Cardiac fibroblast (primary cell): ENCODE measurements at places on chromosomes 5 and 9.

DNA sequence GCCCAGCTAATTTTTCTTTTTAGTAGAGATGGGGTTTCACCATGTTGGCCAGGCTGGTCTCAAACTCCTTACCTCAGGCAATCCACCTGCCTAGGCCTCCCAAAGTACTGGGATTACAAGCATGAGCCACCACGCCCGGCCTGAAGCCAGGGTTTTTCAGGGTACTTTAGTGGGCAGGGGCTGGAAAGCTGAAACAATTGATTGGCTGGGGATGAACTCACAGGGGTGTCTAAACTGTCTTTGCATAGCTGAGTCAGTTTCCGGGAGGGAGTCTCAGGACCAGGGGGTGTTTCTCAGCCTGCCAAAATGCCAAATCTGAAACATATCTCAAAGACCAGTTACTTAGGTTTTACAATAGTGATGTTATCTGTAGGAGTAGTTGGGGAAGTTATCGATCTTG lies 46.1 kb downstream of the PRUNE2 start:
- DNase-seq: peak; percentile 5

- DNase-seq: no peak
These were observed 107.9 kb downstream of the RXRA start for GRCh38 chr9:134433909-134434882.

GRCh38 chr5:96734871-96735325 lies 72.7 kb downstream of the CAST start:
- peak; percentile 70 for DNase-seq

GRCh38 chr9:94068257-94068656 lies 16.0 kb upstream of the PTPDC1 start:
- peak; percentile 6 for DNase-seq

- no peak for DNase-seq
These were observed 23.2 kb downstream of the TSPAN17 start for GRCh38 chr5:176670449-176670848.

DNA sequence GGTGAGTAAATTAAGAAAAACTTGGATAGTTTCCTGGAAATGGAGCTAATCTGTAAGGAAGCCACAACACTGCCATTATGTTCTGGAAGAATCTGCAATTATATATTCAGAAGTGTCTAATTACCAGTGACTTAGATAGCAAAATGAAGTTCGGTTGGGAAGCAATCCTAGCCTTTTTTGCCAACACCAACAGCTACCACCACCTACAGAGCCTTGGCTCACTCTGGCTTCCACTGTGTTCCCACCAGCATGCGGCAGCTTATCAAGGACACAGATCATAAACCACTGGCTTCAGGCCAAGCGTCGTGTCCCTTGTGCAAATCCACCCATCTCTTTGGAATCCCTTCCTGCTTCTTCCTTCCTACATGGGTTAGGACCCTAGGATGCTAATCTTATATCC lies 118.0 kb upstream of the PCA3 start:
- DNase-seq: peak; percentile 36

GRCh38 chr9:4828761-4829160 lies 36.0 kb downstream of the RCL1 start:
- DNase-seq: peak; percentile 58

DNA sequence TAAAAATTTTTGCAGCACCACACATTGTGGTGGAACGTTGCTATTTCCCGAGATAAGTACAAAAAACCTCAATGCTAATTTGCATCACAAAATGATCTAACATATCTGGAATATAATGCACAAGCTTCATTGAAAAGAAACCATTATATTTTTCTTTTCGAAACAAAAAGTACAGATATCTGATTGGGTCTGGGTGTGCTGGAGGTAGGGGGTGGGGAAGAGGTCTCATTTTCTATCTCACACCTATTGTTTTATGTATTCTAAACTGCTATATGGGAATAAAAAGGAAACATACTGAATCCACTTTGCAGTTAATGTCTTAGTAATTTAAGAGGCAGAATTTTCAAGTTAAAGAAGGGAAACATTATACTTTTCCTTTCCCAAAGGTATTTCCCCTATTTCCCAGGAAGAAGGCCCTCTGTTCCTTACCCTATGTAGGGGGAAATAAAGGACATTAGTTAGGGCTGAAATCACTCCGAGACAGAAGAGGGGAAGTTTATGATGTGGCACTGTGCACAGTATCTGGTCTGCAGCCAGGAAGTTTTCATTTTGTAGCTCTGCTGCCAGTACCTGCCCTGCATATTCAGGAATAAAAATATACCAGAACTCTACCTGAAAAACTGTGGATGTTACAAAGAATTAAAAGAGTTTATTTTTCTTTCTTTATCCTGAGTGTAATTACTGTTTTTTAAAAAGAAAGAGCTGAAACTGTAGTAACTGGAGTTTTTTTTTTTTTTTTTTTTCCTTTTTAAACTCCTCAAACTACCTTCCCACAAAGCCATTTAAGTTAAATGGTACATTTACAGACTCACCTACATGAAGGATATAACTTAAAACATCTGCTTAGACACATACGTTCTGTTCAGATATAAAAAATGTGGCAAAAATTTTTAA lies 7.4 kb downstream of the MEF2C start:
- DNase-seq: peak; percentile 35

- peak; percentile 50 for DNase-seq
These were observed 2.9 kb downstream of the STXBP1 start for GRCh38 chr9:127614961-127615360.

DNA sequence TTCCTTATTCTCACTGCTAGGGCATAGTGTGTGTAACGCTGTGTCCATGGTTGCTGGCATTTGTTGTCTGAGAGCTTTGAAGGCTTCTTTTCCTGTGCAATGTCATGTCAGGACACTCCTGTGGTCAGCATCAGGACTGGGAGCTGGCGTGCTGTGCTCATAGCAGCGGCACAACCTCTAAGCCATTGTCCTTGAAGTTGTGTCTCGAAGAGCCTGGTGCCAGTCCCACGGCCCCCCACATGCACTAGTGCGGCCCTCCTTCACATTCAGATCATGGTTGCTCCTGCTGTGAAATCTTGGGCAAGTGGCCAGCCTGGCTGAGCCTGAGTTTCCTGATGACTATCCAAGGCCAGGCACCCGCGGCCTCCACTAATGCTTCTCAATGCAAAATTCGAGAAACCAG lies 32.4 kb downstream of the PDZD2 start:
- no peak for DNase-seq

DNA sequence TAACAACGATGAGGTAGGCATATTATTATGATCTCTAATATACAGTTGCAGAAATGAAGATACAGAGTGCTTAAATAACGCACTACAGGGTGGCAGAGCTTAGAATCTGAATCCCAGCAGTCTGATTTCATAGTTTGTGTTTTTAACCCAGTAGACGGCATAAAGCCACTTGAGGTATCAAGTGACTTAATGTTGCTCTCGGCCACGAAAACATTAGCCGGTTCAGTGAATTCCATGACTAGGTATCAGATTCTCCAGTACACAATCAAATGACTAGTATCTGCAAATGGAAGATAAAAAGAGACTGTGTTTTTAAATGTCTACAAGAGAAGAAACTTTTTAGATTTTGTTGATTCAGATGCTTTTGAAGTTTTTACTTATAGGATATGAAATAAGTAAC lies 24.8 kb downstream of the SMC2 start:
- DNase-seq: no peak

GRCh38 chr5:173853370-173854131 lies 34.6 kb upstream of the CPEB4 start:
- DNase-seq: no peak

- peak; percentile 19 for DNase-seq
These were observed 68.2 kb upstream of the CKMT2 start for GRCh38 chr5:81164936-81165335.

GRCh38 chr9:111501648-111502047 lies 17.5 kb upstream of the ECPAS start:
- DNase-seq: no peak

GRCh38 chr9:98811051-98811650 lies 3.7 kb downstream of the GALNT12 start:
- DNase-seq: peak; percentile 93

- DNase-seq: peak; percentile 89
These were observed 27.0 kb upstream of the ERGIC1 start for GRCh38 chr5:172806897-172807672.

GRCh38 chr5:54785729-54786591 lies 199.4 kb downstream of the ESM1 start:
- DNase-seq: peak; percentile 62

DNA sequence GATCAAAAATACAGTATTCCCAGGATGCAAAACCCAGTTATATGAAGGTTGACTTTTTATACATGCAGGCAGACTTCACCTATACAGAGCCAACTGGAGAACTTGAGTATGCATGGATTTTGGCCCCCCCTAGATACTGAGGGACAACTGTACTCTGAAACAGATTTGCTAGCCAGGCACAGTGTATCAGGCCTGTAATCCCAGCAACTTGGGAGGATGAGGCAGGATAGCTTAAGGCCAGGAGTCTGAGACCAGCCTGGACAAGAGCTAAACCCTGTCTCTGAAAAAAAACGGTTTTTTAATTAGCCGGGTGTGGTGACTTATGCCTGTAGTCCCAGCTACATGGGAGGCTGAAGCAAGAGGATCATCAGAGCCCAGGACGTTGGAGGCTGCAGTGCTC lies 21.9 kb downstream of the PTBP3 start:
- no peak for DNase-seq

- DNase-seq: no peak
These were observed 460.8 kb downstream of the DMAC1 start for GRCh38 chr9:7338586-7339281.

DNA sequence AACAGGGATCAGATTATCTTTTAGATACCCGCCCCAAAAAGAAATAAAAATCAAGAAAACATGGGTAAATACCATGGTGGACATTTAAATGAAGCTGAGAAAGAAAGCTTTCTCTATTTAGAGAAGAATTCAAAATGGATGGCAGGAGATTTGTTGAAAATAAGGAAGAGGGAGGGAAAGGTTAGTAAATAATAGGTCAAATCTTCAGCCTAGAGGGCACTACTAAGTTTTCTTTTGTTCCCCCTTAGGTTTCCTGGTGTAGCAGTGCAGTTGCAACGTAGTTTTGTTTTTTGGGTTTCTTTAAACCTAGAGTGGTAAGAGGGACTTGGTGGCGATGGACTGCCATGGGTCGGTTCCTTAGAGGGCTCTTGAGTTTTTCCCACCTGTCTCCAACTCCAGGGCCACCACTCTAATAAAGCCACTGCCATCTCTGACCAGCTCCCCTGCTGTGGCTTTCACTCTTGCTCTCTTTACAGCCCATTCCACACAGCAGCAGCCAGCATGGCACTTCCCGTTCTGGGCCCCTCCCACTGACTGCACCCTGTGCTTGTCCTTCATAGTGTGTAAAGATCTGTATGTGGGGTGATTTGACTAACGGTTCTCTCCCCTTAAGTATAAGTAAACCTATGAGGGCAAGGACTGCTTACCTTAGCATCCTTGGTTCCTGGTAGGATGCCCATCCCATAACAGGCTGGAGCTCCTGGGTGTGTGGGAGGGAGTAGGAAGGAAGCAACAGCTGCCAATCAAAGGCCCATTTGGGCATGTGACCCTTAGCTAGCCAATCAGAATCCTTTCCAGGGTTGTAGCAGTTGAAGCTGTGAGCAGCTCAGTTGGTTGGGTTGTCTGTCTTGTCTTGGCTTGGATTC lies 118.3 kb downstream of the SLC1A3 start:
- no peak for DNase-seq

DNA sequence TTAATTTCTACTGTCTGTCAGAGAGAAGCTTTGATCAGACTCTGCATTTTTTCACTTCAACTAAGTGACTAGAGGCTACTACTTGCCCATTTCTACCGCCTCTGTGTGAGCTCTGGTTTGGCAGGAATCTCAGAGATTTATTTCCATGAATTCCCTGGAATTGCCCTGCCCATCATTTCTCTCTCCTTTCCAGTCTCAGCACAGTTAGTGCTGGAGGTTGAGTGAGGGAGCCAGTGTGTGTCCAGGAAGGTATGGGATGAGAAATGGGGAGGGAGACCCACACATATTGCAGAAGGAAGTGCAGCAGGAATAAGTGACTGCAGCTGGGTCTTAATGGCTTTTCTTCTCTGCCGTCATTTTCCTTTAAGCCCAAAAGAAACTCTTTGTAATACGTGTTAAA lies 443.1 kb upstream of the ZNF462 start:
- DNase-seq: no peak

DNA sequence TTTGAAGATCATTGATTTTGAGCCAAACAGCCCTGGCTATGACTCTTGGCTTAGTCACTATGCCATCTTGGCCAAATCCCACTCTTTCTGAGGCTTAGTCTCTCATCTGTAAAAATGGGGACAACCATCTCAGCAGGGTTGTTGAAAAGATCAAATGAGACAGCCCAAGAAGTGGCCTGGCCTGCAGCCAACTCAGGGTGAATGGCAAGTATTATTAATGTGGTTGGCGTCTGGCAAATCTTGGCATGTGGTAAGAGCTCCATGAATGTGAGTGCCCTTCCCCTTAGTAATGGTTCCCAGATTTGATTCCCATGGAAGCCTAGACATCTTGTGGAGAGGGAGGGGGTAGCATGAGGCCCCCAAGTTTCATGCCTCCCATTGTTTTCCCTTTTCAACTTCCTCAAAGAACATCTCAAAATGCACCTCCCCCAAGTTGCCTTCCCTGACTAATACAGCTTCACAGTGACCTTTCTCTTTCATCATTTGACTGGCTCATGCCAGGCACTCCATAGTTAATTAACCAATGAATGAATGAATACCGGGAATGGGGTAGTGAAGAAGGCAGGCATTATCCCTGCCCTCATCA lies 11.8 kb upstream of the TGFBI start:
- DNase-seq: peak; percentile 88

DNA sequence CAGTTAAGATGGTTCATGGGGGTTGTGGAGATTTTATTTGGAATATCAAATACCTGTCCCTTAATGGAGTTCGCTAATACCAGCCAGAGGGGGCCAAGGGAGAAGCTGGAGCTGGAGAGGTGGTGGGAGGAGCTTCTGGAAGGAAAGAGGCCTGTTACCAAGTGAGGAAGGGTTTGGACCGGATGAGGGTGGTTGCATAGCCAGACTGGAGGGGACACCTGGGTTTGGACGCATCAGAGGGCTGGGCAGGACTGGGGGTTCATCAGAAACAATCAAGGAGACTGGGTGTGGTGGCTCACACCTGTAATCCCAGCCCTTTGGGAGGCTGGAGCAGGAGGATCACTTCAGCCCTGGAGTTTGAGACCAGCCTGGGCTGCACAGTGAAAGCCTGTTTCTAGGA lies 111.8 kb upstream of the IER5L start:
- no peak for DNase-seq
